ENCODE measurements at places on chromosomes 2 and 18.

- no peak for DNase-seq
Measured at GRCh38 chr2:101330253-101330933, 21.9 kb upstream of the RNF149 start.

GRCh38 chr2:128436479-128437203 lies 118.0 kb upstream of the HS6ST1 start:
- DNase-seq = no peak

DNA sequence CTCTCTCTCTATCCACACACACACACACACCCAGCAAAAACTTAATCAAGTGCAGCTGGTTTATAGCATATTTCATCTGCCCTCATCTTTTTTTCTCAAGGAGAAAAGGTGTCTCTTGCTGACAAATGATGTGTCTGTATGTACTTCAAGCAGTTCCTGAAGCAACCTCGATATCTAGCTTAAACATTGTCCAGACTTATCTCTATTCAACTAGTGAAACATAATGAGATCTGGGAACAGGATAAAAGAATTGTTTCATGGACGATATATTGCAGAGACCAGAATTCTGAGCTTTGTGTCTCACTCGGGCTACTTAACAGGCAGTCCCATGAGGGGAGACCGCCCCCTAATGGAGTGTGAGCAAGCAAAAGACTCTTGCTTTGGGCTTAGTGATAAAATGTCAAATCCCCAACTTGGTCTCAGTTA lies 929.2 kb upstream of the SOX11 start:
- DNase-seq = no peak

DNA sequence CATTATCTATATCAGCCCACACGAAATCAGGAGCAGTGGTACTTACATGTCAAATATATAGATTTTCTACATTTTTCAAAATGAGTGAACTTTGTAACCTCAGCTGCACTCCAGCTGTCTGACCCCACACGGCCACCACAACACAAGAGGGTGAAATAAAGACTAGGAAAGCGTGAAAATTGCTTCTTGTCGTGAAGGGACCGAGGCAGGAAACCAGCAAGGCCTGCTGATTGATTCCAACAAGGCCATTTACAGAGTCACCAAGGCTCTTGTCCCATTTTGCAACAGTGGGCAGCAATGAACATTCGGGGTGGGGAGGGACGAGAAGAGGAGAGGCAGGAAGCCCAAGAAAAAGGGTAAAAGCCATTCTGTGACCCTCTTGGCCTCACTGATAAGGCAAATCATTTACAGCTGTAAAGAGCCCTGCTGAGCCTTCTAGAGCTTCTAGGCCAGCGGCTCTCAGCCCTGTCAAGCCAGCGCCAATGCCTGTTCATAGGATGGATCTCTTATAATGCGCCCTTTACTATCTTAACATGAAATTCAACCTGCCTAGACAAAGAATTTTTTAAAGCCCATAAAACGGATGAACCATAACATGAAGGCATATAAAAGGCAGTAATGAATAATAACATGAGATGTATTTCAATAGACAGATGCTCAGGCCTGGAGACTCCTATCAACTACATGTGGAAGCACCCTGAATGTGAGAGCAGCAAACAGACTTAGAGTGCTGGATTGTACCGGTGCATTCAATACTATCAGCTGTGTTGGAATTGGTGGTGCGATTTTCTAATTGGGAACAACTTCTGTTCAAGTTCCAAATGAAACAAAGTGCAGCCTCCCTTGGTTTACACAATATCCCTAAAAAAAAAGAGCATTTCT lies 269.0 kb downstream of the CDCA7 start:
- DNase-seq = no peak

GRCh38 chr2:223923976-223924375 lies 21.2 kb downstream of the WDFY1 start:
- no peak for DNase-seq

DNA sequence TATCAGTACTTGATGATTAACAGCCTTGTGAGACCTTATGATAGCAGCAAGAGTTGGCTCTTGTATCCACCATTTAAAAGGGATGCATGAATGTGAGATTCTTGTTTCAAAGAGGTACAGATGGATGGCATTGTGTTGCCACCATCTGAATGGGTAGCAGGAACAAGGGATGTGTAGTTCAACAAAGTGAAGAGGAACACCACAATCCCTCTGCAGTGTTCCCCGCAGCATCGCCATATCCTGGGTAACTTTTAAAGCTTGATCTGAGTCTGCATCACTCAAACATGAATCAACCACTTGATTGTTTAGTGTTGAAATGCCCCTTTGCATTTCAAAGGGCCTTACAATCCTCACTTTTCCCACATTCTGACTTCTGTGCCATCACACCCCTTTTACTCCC lies 106.7 kb downstream of the SS18 start:
- DNase-seq = no peak

GRCh38 chr18:28559511-28559910 lies 382.6 kb upstream of the CDH2 start:
- DNase-seq = no peak

GRCh38 chr18:47842836-47843235 lies 87.6 kb downstream of the SMAD2 start:
- DNase-seq = no peak

GRCh38 chr18:50844554-50844953 lies 24.7 kb upstream of the MRO start:
- DNase-seq = no peak

- DNase-seq = no peak
Measured at GRCh38 chr2:171167352-171167997, 6.8 kb upstream of the TLK1 start.

DNA sequence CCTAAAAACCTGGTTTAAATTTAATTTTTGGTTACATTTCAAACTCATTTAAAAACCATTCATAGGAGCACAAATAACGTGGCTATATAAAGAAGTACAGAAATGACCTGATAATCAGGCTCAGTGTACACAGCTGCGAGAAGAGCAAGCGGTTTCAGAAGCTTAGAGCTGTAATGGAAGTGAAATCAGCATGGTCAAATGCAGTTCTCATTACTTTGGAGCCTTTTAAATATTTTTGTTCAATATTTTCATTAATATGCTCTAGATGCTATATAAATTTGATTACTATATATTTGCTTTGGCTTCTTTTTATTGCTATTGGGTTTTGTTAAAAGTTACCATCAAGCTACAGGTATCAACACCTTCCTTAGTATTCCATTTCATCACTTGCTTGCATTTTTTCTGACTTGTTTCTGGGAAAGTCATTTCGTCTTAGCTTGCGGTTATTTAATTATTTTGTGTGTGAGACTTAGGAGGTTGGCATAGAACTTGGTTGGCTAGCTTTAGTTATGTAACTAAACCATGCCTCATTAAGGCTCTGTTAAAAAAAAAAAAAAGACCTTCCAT lies 58.7 kb downstream of the AFTPH start:
- DNase-seq = no peak

- no peak for DNase-seq
Measured at GRCh38 chr2:152428800-152429582, 94.0 kb downstream of the FMNL2 start.

Measured in T follicular helper cell (primary cell).